ENCODE measurements at places on chromosomes 6 and 20. TPM values are rescaled to one million over a fixed set of nuclear protein-coding genes. Genes with fewer than 3 reads are reported as not detected.

GRCh38 chr6:118812970-118813369, 81.0 kb upstream of the ASF1A start:
- peaks cover 43% of the 10 kb centered on the region for H3K36me3 ChIP-seq
- H3K4me3 ChIP-seq = no peak overlapping the region
- DNase-seq = no peak
- H3K4me1 ChIP-seq = peaks cover 53% of the 10 kb centered on the region

GRCh38 chr6:56638760-56639159, 3.9 kb downstream of the DST start:
- no peak overlapping the region for H3K27ac ChIP-seq
- no peak for DNase-seq
- no peaks in the 10 kb centered on the region for H3K36me3 ChIP-seq
- H3K4me1 ChIP-seq = no peaks in the 10 kb centered on the region
- peaks cover 4% of the 10 kb centered on the region for H3K27me3 ChIP-seq

GRCh38 chr20:25081065-25081729, 744 bp downstream of the VSX1 start:
- DNase-seq = peak; percentile 47
- H3K27ac ChIP-seq = no peak overlapping the region
- peaks cover 86% of the 10 kb centered on the region for H3K27me3 ChIP-seq
- peaks cover 20% of the 10 kb centered on the region for H3K4me1 ChIP-seq

DNA sequence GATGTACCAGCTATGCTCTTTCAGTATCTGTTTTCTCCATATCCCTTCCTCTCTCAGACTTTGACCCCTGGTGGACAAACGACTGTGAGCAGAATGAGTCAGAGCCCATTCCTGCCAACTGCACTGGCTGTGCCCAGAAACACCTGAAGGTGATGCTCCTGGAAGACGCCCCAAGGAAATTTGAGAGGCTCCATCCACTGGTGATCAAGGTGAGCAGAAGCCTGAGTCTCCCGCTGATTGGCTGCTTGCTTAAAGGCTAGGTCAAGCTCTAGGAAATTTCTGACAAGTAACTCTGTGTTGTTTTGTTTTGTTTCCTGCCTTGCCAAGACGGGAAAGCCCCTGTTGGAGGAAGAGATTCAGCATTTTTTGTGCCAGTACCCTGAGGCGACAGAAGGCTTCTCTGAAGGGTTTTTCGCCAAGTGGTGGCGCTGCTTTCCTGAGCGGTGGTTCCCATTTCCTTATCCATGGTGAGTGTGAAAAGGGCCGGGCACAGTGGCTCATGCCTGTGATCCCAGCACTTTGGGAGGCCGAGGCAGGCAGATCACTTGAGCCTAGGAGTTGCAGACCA, 28.6 kb downstream of the C6orf89 start:
- peaks cover 53% of the 10 kb centered on the region for H3K36me3 ChIP-seq
- DNase-seq = peak; percentile 44
- H3K4me1 ChIP-seq = peaks cover 60% of the 10 kb centered on the region
- peak overlapping the region; percentile 90 for H3K27ac ChIP-seq
- H3K27me3 ChIP-seq = no peaks in the 10 kb centered on the region

The SIRPA gene
- total RNA-seq = not detected

The SLC13A3 gene
- total RNA-seq = 0.35 TPM

The ZNF341 gene
- 5.8 TPM for total RNA-seq

The SLC22A23 gene
- 1.3 TPM for total RNA-seq

The ZSCAN12 gene
- total RNA-seq = 7.5 TPM
